Stimulated activated CD8-positive, alpha-beta memory T cell treated with anti-CD3 and anti-CD28 coated beads, Interleukin-15, amount 100 ng/mL, for 24 hours (primary cell): ENCODE measurements at places on chromosomes 7 and 10.
A peak's percentile ranks its signal among the peaks of the same experiment; 100 is the strongest.

GRCh38 chr7:140084142-140084655 lies 21.4 kb upstream of the PARP12 start:
- DNase-seq, result no peak

DNA sequence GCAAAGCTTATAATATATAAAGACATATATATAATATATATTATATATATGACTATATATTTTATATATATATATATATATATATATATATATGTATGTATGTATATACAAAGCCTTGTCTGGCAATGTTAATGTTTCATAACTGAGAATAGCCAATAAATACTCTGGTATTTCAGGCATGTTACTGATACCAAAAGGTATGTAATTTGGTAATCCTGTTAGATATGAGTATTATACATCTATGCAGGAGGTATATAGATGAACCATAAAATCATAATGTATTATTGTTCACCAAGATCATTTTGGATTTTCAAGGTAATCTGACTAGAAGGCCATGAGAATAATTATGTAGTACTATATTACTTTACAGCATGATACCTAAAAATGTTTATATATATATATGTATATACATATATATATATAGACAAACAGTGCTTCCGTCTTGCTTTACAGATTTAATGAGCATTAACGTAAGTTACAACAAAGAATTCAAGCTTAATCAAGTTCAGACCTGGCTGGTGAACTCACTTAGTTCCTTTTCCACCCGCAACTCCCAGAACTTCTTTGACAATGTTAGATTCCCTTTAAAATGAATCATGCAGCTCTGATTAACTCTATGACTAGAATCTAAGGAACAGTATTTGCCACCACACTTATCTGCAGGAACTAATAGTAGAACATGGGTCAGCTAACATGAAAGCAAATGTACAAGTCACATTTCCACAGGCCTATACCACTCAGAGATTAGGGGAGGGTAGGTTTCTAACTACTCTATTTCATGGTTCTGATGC lies 82.7 kb downstream of the SLC25A13 start:
- no peak for DNase-seq

DNA sequence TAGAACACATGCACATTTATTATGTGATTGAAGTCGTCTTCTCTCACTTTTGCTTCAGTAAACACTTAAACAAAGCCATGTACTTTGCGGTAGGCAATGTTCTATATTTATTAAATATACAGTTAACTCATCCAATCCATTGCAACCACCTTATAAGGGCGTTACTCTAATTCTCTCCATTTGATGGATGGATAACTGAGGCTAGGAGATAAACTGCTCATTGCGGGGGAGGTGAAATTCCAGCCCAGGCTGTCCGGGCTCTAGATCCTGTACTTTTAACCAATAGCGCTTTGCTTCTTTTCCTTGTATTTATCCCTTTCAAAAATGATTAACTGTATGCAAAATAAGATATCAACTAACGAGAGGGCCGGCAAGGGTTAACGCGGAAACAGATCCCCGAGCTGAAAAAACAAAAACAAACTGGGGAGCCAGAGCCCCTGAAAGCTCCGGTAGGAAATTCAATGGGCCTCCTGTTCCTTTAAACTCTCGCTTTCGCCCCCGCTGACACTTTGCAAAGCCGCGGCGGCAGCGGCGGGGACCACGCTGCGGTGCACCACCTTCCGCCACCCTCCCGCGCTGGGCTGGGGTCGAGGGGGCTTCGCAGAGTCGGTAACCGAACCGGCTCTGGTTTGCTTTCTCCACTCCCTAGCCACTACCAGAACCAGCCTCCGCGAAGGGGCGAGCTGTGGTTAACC lies 1.0 kb upstream of the PLXDC2 start:
- no peak for DNase-seq

GRCh38 chr10:78476844-78477243 lies 443.2 kb downstream of the RPS24 start:
- no peak for DNase-seq

- no peak for DNase-seq
Measured at GRCh38 chr10:124624895-124625294, 119.3 kb downstream of the FAM53B start.

DNA sequence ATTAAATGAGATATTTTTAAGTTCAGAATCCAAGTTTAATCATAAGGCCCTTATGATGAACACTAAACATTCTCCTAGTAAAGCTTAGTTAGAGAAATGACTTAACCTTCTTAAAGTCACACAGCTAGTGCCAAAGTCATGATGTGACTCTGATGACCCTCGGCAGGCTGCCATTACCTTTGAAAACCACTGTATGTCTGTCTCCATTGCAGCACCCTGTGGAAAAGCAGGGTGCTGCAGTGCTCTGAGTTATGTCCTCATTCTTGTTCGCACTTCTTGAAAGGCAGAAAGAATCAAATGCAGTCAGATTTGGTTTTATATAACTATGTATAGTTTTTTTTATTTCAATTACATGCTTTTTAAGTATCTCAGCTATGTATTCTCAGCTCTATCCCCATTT lies 105.0 kb downstream of the PHTF2 start:
- no peak for DNase-seq

DNA sequence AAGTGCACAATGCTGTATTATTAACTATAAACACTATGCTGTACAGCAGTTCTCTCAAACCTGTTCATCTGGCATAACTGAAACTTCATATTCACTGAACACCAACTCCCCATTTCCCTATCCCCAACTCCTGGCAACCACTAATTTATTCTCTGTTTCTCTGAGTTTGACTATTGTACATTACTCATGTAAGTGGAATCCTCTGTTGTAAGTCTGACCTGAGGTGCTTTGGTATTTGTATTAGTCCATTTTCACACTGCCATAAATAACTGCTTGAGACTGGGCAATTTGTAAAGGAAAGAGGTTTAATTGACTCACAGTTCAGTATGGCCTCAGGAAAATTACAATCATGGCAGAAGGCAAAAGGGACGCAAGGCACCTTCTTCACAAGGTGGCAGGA lies 266.3 kb downstream of the PPP1R3A start:
- DNase-seq, result no peak

DNA sequence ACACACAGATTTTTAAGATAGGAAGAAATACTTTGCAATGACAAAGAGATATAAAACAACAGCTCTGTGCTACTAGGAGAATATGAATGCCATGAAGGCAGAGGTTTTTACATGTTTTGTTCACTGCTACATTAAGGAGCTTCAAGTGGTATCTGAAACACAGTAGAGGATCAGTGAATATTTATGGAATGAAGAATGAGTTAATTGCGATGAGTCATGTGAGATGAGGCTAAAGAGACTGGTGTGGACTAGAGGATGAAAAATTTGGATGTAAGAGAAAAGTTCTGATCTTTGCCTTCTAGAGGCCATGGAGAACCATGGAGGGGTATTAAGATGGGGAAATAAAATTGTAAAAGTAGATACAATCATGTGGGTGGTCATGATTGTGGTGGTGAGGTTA lies 434.2 kb downstream of the PHTF2 start:
- no peak for DNase-seq

DNA sequence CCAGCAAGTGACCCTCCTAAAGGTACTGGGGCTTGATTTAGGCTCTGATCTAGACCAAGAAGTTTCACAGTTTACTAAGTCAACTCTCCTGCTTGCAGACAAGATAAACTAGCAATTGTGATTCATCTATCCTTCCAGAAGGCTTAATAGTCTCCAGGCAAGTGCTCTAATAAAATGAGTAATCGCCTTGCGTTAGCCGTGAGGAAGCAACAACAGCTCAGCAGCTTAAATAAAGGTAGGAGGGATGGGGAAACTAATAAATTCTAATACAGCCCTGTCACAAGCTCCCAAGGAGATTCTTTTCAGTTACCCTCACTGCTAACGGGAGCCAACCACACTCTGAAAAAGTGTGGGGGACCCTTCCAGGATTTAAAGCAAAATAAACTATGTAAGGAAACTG lies 48.4 kb downstream of the FRMD4A start:
- no peak for DNase-seq

GRCh38 chr10:111598433-111599059 lies 521.7 kb downstream of the ADRA2A start:
- DNase-seq, result no peak

DNA sequence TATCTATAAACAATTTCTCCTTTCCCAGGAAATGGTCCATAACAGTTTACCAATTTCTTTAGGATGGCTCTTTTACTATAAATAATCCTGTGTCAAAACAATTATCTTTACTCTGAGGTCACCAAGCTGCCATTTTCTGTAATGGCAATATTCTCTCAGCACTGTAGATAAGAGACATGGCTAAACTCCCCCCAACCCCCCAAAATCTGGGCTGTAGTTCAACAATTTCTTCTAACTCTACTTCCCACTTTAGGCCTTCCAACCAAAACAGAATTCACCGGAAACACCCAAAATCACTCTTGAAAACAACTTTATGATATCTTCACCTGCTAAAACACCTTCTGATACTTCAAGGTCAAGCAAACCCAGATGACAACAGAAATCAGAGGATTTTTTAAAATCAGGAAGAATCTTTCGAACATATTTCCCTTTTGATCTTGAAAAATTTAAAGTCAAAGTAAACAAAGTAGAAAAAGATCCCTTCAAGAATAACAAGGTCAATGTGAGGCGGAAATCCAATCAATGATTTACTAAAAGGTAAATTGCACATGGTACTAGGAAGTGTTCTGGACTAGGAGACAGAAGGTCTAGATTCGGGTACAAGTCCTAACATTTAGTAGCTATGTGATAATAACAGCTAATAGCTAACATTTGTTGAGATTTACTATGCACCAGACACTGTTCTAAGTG lies 176.8 kb downstream of the CPEB3 start:
- no peak for DNase-seq

GRCh38 chr10:125722811-125723210 lies 3.3 kb downstream of the EDRF1 start:
- DNase-seq, result no peak

- peak; percentile 48 for DNase-seq
Measured at GRCh38 chr7:149126662-149127266, 640 bp upstream of the ZNF425 start.

DNA sequence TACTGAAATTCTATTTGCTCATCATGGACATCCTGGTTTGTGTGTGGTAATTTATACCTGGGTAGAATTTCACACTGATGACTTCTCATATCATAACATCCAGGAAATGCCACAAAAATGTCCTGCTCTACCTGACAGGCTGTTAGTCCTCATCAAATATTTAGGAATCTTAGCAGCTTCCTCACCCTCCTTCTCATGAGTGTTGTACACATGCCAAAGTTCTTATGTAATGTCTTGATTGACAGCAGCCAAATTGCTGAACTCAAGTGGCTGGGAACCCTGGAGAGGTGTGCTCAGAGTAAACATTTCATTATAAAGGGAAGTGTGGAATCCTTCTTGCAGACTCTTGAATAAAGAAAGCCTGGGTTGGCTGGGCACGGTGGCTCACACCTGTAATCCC lies 8.9 kb downstream of the EEPD1 start:
- no peak for DNase-seq

GRCh38 chr10:118572256-118573041 lies 23.0 kb downstream of the PRLHR start:
- no peak for DNase-seq

DNA sequence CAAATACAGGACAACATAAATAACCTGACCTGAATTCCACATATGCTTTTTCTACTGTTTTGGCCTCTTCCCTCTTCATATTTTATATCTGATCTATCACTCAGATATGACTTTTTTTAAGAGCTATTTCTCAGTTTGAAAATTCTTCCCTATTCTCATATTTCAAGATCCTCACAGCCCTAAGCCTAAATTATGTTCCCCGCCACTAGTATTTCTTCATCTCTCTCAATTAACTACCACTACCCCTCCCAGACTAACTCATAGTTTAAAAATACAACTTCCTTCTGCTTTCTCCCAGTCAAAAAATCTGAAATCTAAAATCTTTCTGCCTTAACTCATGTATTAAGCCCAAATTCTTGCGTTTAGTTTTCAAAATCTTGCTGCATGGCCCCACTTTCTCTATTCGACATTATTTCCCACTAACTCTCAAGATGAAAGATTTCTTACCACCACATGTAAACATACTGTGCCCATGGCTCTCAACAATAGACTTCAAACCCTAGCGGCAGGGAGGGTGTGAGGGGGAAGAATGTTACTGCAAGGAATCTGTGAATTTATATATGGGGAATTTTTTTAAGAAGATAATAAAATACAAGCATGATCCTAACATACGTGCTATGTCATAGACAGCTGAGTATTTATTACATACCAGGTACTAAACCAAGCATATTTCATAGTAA lies 64.6 kb downstream of the TFEC start:
- DNase-seq, result no peak

DNA sequence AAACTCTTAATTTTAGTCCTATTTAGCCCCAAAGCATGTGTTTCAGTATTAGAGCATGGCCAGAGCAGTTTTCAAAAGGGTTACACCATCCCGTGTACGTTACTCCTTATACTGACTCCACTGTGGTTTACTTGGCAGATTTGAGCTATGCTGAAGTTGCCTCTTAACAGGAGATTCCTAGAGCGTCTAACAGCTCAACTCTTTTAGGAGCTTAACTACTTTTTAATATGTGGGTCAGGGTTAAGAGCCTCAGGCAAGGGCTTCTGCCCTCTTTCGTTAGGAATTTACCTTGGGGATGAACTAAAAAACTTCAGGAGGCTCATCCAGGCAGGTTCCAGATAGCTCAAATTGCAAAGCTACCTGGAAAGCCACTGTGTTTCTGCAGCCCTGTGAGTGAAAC lies 674.8 kb upstream of the C7orf33 start:
- DNase-seq, result no peak

- DNase-seq, result no peak
Measured at GRCh38 chr10:44261710-44262455, 123.0 kb downstream of the CXCL12 start.

GRCh38 chr7:131124001-131124629 lies 203.6 kb upstream of the MKLN1 start:
- DNase-seq, result no peak

DNA sequence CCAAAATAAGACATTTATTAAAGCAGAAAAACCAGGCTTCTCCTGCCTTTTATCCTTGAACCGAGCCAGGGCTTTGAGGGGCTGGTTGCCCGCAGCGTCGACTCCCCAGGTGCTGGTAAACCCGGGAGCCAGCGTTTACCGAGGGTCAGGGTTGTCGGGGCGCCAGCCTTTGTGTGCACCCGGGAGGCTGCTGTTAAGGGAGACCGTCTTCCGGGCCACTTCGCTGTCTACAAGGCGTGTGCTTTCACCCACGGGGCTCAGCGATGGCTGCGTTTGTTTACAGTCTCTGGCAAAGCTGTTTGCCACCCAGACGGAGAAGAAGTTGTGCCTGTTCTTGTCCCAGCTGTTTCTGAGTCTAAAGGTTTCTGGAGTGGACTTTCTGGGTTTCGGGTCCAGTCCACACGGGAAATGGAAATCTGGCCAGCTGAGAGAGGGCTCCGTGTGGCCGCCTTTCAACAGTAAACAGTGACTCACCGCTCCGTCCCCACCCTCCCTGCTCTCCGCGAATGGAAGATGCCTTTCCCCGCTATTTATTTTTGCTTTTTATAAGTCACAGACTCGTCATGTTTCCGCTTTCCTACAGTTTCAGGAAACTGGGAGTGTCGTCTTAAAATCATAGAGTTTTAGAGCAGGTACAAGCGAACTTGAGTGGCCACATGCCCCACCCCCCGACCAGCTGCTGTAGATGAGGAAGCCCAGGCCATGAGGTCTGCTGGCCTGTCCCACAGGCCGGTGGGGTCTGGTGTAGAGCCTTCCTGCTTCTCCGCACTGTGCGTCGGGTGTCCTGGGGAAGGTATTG lies 2.2 kb downstream of the MAFK start:
- no peak for DNase-seq
